ENCODE measurements at places on chromosomes 12 and 14.

DNA sequence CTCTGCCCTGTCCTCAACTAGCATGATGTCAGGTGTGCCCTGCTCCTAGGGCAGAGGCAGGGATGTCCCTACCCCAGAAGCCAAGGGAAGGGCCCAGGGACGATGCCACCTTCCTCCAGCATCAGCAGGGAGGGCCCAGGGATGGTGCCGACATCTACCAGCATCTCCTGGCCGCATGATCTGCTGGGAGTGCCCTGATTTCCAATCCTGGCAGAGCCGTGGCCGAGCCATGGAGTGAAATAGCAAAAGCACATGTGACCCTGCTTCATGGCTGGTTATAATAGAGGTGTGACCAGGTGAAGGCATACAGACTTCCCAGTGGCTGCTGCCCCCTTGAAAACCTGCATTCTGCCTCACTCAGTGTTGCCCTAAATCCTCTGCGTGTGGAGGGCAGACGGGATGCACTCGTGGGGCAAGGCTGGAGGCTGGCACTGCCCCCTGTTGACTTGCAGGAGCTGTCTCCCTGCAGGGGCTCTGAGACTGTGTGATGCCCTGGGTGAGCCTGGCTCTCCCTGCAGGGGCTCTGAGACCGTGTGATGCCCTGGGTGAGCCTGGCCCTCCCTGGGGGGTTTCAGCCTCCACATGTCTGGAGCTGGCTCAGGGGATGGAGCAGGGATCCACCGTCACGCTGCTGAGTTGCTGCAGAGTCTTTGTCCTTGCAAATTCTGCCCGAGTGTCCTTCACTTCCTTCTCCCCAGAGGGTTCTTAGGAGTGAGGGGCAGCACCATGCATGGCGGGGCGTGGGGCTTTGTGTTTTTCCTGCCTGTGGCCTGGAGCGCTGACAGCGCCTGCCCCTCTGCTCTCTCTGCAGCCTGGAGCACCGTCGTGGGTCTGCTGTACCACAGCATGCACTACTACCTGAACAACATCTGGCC lies 51.7 kb downstream of the ADGRD1 start:
- DNase-seq: no peak

DNA sequence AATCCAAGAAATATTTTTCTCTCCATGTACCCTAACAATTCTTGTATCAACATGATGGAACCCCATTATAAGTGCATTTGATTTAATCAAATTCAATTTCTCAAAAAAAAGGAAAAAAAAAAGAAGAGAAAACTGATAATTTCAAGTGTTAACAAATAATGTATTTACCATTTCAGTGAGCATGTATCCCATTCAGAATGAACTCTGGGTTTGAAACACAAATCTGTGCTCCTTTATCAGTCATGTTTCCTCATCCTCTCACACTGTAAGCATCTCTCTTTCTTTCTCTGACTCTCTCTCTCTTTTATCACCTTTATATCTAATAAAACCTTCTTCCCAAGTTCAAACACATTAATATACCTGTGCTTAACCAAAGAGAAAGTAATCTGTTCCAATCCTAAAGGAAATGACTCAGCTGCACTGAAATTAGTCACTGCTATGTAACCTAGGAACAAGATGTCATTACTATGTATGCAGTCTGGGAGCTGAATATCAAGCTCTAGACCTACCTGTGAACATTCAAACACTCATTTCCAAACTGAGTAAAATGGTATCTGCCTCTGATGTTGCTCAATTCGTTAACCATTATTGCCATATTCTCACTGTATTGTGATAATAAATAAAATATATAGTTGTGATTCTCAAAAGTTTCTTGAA lies 135.0 kb upstream of the LRIG3 start:
- DNase-seq: no peak

DNA sequence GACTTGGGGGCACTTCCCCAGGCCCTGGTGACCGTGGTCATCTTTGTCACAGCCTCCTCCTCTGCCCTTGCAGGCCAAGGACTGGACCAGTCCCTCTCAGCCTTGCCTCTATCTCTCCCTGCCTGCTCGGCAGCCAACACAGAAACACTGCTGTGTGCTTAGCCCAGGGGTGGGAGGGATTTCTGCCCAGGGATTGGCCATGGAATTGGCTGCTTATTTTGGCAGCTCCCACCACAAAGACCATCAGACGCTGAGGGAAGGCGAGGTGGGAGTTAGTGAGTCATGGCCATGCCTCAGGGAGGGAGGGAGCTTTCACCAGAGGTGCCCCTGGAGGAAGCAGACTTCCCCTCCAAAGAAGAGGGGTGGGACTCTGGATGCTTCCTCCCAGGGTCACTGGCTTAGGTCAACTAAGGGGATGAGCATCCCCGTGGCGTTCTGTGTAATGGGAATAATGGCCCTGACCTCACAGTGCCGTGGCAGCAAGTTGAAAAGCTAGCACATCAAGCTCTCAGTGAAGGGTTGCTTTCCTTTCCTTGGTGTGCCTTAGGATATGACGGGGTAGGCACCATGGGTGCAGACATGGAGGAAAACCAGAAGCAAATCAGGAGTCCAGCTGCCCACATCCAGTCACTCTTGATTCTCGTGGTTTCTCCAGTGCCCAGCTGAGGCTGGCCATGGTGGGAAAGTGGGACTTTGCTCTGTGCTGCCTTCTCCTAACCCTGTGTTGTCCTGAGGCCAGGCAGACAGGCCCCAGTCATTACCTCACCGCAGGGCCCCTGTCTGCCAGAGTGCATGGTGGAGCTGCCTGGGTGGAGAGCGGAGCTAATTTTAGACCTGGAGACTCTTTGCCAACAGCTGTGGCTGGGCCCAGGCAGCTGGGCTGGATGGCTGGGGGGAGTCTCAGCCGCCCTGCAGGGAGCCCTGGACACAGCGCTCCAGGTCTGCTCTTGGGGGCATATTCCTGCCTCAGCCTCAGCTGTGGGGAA lies 21.4 kb downstream of the B4GALNT3 start:
- DNase-seq: peak; percentile 89

DNA sequence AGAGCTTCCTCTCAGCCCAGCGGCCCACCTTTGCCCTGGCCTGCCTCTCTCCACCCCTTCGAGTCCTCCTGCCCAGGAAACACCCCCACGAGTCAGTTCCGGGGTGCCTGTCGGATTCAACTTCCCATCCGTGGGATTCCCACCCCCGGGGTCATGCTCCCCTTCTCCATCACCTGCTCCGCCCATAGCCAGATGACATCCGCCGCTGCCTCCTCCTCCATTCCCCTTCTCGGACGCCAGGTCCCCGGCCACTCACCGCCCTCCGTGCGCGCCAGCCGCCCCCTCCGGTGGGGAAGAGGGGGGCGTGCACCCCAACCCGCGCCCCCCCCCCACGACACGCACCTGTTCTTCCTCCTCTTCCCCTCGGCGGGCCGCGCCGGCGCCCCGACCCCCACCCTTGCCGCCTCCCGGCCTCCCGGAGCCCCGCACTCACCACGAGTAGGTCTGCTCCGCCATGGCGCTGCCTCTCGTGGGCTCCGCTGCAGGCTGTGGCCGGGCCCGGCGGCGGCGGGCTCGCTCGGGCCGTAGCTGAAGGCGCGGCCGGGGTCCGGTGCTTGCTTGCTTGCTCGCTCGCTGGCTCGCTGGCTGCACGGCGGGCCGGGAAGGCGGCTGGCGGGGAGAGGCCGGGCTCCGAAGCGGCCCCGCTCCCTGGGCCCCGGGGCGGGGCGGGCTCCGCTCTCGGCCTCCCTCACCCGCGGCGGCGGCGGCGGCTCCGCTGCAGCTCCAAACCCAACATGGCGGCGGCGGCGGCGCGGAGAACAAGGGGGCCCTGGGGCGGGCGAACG lies 554 bp downstream of the SPPL3 start:
- DNase-seq: peak; percentile 79

GRCh38 chr12:58596381-58596780 lies 323.9 kb downstream of the LRIG3 start:
- no peak for DNase-seq

GRCh38 chr12:109880043-109880931 lies at the start of gene GLTP:
Gene GLTP, minus strand, starts transcription at chr12:109880541. Its CDS starts 167 bp downstream, at chr12:109880374.
- DNase-seq: peak; percentile 93

GRCh38 chr14:77844802-77845201 lies 44.9 kb downstream of the ADCK1 start:
- no peak for DNase-seq

GRCh38 chr14:99072433-99072832 lies 199.6 kb downstream of the BCL11B start:
- peak; percentile 30 for DNase-seq

DNA sequence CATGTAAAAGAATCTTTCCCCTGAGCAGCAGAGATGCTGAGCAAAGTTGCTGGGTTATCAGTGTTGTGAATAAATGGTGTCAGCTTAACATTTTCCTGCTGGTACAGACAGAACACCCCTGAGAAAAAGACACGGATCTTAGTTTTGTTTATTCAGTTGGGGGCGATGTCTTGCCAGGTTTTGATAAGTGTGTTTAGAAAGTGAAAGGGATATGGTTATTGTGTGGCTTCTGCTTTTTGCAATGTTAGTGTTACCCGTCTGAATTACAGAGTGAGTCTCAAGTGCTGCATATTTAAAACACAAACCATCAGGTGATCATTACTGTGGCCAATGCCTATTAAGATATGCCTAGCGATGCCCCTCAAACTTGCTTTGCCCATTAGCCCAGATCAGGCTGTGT lies 864.6 kb upstream of the SEL1L start:
- no peak for DNase-seq

GRCh38 chr14:57060276-57060955 lies 208.3 kb downstream of the EXOC5 start:
- no peak for DNase-seq

- no peak for DNase-seq
Observed at GRCh38 chr14:79294499-79294898, 916.8 kb downstream of the DIO2 start.

GRCh38 chr12:89040146-89040964 lies 311.9 kb downstream of the DUSP6 start:
- no peak for DNase-seq

DNA sequence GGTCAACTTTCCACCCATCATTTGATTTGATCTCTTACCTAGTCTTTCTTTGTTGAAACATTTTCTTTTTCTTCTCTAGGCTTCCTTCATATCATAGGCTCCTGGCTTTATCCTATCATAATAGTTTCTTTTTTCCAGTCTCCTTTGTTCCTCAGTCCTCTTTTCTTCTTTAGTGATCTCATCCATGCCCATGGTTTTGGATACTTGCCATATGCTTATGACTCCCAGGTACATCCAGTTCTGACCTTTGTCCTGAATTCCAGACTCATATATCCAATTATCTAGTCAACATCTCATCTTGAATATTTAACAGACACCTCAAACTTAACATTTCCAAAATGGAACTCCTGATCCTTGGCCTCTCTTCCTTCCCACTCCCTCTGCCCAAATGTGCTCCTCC lies 36.1 kb upstream of the KRAS start:
- no peak for DNase-seq

GRCh38 chr14:104894331-104895206 lies 29.5 kb downstream of the CEP170B start:
- DNase-seq: peak; percentile 44

GRCh38 chr12:14802247-14802646 lies 1.0 kb downstream of the WBP11 start:
- DNase-seq: no peak

DNA sequence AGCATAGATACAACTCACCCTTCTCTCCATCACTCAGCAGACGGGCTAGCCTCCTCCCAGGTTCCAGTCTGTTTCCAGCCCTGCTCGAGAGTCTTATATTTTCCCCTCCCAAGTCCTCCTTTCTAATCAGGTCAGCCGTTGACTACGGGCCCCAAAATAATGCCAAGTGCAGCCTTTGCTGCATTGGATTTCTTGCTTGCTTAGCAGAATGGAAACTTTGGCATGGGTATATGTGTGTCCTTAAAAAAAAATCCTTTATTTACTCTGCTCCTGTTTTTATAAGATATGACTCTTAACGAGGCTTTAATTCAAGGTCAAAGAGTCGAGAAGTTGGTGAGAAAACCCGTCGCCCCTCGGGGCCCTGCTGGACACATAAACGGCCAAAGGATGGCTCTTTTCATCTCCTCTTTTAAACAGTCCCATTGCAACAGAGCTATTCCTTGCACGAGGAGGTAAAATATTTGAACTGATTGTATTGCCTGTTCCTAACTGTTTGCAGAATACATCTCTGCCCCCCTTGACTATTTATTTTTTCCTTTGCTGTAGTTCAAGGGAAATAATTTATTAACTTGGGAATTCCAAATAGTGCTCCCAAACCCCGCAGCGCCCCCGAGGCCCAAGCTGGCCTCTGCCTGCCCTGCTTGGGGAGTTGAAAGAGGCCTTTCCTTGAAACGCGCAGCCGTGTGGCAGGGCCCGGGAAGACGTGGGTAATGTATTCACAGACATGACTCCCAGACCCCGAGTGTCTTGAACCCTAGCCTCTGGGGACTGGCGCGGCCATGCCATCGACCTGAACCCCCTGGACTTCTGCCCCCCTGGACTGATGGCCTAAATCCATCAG lies 156.5 kb upstream of the MYL2 start:
- no peak for DNase-seq

- no peak for DNase-seq
Observed at GRCh38 chr12:56528846-56529245, 7.2 kb downstream of the RBMS2 start.

DNA sequence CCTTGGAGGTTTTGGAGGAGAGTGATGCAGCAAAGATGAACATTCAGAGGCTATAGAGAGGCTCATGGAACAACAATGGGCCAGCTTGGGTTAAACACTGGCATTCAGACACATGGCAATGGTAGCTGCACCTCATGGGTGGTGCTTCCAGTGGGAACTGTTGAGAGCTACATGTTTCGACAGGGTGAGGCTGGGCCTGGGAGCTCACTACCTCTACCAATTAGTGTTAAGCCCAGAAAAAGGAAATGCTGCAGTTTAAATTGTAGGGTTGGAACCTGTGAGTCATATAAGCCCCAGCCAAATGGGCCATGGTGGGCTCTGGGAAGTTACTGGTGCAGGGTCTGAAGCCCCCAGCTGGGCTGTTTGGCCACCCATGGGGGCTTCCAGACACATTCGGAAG lies 279.7 kb downstream of the ZFP36L1 start:
- DNase-seq: no peak

- peak; percentile 96 for DNase-seq
Observed at GRCh38 chr12:1830981-1831963, 10.9 kb downstream of the LRTM2 start.

DNA sequence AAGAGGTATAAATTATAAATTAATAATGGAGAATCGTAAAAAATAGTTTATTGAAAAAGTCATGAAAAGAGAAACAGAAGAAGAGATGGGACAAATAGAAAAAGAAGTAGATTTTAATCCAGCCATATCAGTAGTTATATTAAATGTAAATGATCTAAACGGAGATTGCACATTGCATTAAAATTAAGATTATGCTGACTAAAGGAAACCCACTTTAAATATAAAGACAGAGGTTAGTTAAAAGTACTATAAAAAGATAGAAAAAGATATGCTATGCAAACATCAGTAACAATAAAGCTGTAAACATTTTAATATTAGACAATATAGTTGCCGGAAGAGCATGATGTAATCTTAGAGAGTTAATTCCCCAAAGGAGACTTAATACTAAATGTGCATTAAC lies 5.4 kb upstream of the MBIP start:
- DNase-seq: no peak

GRCh38 chr14:59284059-59284458 lies 95.6 kb downstream of the DAAM1 start:
- no peak for DNase-seq
